Nucleus accumbens (tissue), 56 donors: ENCODE measurements at places on chromosomes 16 and 17.

DNA sequence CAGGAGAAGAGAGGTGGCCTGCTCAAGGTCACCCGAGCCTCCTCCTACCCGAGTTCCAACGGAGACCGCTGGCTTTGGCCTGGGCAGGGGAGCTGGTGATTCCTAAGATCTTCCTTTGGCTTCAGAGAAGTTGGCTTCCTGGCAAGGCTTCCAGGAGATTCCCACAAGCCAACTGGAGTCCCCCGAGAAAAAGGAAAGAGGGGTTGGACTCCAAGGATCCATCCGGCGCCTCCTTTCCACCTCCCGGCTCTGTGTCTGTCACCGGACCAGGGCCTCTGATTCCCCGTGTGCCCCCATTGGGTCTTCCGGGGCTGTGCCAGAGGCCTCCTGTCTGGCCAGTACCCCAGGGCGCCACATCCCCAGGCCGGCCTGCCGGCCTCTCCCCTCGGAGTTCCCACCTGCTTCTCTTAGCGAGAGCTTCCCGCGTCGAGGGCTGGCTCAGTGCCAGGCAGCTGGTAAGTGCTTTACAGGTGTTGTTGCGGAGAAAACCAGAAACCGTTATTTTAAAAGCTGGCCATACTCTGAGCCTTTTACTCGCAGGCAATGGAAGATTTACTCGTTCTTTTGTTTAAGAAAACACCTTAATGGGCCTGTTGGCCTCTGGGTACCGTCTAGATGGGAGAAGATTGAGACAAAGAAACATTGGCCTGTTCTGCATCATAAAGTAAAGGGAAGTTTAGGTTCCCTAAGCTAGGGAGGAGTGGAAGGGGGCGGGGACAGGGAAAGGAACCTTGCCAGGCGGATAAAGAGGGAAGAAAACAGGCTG lies 258.4 kb upstream of the SDK2 start:
- DNase-seq = no peak

- no peak for DNase-seq
These were observed 251.8 kb downstream of the IRF8 start for GRCh38 chr16:86150641-86151238.

- DNase-seq = no peak
These were observed 2.2 kb upstream of the ARL4D start for GRCh38 chr17:43396491-43397060.

GRCh38 chr17:42695500-42695899 lies 13.2 kb downstream of the CNTNAP1 start:
- no peak for DNase-seq

DNA sequence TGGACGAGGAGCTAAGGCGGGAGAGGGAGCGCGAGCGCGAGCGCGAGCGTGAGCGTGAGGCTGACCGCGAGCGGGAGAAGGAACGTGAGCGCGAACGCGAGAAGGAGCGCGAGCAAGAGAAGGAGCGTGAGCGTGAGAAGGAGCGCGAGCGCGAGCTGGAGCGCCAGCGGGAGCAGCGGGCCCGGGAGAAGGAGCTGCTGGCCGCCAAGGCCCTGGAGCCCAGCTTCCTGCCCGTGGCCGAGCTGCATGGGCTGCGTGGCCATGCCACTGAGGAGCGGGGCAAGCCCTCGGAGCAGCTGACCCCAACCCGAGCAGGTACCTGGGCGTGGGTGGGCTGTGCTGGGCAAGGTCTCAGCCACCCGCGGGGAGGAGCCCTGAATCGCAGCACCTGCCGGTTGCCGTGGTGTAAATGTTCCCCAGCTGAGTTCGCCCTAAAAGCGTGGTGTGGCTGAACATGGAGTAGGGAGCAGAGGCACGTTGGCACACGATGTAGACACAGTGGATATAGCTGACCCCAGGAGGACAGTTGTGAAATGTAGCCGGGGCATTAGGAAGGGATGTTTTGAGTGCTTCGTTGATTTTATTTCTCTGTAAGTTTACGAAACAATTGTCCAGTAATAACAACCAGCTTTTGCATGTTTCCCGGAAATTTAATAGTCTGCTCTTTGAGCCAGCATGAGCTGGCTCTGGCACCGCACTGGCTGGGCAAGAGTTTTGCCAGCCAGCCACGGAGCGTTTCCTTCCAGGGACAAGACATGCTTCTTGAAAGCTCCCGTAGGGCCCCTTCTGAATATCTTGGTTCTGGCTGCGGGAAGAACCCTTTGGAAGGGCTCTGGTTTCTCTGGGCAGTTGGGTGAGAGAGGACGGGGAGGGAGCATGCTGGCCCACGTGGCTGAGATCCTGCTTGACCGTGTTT lies 32.1 kb downstream of the GINS2 start:
- no peak for DNase-seq

DNA sequence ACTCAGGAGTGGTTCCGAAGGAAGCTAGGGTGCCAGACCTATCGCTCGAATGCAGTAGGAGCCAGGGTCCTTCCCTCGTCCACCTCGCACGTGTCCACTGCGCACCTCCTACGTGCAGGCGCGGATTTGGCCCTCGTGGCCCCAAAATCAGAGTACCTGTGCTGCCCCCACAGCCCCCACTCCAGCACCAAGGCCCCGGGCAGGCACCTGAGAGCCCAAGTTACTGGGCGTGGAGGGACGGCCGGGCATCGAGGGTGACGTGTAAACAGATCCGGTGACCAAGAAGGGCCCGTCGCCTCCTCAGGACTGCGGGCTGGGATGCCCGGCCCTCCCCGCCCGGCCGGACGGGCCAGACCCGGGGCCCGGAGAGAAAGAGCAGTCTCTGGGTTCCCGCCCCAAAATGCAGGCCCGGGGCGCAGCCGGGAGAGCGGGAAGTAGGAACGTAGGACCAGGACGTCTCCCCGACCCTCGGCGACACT lies 492 bp downstream of the SLC25A39 start:
- DNase-seq = no peak

DNA sequence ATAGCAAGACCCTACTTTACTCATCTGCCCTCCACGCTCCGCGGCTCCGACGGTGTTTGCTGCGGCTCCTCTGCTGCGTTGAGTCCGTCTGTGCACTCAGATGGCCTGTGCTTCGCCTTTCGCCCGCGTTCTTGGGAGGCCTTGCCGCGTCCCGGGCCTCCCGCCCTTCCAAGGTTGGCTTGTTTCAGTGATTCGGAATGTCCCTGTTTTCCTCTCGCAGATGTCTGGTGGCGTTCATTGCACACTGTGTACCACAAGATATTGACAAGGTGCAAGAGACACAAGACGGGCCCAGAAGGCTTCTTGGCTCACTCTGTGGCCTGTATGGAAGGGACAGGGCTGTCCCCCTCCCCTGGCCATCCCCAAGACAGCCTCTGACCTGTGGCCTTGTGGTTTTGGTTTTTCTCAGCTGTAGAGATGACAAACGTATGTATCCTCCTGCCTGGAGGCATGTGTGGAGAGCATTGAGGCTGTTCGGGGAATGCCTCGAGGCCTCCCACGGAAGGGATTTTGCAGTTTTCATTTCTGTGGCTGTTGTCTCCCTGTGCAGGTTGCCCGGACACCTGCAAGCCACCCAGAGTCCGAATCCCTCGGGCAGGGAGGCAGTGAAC lies 15.4 kb downstream of the MGRN1 start:
- DNase-seq = no peak

- no peak for DNase-seq
These were observed 57.4 kb downstream of the C16orf78 start for GRCh38 chr16:49431040-49431439.

DNA sequence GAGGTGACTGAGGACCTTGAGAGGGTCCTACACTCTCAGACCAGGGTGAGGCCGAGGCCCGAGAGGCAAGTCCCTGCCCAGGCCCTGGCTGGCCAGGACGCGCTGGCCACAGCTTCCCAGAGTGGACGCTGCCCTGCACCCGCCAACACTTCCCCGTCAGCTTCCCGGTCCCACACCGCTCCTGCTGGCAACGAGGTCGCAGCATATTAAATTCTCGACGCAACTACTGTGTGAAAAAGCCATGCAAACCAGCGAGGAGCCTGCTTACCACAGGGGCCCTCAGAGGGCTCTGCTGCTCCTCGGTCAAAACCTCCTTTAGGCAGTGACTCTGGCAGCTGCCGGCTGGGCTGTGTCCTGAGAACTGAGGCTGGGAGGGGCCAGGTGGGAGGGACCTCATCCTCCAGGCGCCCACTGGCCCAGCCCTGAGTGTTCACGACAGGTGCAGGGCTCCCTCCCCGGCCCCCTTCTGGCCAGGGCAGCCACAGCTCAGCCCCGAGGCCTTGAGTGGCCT lies 2.1 kb upstream of the TEX19 start:
- no peak for DNase-seq

- no peak for DNase-seq
These were observed 1.8 kb upstream of the ERN1 start for GRCh38 chr17:64131606-64132270.

GRCh38 chr17:72090108-72090507 lies 30.7 kb upstream of the SOX9 start:
- no peak for DNase-seq

DNA sequence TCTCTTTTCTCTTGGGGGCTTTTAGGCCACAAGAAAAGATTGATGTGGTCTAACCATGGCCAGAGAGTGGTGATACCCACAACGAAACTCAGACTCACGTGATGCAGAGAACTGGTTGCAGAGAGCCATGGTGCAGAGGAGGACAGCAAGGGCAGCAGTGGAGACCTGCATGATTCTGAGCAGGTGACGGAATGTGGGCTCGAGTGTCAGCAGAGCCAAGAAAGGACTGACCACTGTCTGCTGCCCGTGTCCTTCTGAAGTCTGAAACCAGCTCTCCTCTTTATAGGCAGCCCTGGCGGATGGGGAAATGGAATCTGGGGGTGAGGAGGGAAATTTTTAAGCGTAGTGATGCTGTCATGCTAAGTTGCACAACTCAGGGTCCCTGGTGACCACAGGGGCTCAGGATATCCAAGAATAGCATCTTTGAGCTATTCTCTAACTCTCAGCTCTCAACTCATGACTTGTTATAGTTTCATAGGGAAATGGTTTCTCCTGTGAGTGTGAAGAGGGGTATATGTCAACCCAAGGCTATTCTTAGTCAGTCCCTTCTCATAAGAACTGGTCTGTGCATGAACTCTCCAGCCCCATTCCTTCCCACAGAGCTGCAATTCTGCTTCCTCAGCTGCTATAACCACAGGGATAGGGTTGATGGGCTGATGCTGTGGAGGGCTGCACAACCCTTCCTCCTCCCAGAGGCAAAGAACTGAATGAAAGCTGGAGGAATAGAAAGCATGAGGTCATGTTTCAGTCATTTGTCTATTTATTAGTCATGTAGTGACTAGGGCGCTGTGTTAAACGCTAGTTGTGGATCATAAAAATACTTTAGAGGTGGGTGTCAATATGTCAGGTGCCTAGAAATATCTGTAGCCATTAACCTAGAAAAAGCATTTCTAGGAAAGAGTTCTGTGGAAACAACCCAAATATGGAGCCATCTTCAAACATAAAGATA lies at the start of gene CCL3:
TSS of gene CCL3 (minus strand) at position 256 of the 949 bp plus-strand sequence. CDS start at position 171, 85 bp downstream.
- no peak for DNase-seq

DNA sequence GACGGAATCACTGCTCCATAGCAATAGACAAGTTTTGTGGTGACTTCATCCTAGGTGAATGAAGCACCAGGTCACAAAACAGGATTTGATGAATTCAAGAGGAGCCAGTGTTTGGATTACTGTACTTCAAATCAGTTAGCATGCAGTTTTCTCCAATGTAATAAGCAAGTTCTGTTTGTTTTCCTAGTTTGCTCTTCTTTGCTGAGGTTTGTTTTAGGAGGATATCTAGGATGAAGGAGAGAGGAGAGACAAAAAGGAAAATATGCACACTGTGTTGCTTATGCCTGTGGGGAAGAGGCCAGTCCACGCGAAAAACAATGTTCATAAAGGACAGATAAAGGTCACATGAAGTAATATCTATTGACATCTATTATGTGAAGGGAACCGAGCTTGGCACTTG lies 9.0 kb downstream of the KRT37 start:
- no peak for DNase-seq

GRCh38 chr16:78180349-78180748 lies 80.9 kb downstream of the WWOX start:
- no peak for DNase-seq

DNA sequence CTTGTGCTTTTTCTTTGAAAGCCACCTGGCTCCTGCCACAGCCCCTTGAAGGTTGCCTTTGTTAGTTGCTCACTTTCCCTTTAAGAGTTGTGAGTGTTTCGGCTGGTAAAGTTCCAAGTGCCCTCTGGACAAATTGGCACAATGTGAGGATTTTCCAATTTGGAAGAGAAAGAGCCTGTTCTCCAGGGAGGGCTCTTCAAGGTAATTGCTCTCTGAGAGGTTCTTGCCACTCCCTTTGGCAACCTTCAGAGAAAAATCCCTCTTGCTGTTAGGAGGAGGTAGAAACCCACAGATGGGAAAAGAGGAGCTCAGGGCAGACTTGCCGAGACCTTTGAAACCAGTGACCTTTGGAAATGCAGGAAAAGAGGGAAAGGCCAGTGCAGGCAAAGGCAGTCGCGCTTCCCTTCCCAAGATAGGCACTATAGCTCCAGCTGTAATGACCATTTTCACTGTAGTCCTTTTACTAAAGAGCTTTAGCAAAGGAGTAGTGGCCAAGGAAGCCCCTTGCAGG lies 49.0 kb upstream of the AKAP1 start:
- DNase-seq = no peak

DNA sequence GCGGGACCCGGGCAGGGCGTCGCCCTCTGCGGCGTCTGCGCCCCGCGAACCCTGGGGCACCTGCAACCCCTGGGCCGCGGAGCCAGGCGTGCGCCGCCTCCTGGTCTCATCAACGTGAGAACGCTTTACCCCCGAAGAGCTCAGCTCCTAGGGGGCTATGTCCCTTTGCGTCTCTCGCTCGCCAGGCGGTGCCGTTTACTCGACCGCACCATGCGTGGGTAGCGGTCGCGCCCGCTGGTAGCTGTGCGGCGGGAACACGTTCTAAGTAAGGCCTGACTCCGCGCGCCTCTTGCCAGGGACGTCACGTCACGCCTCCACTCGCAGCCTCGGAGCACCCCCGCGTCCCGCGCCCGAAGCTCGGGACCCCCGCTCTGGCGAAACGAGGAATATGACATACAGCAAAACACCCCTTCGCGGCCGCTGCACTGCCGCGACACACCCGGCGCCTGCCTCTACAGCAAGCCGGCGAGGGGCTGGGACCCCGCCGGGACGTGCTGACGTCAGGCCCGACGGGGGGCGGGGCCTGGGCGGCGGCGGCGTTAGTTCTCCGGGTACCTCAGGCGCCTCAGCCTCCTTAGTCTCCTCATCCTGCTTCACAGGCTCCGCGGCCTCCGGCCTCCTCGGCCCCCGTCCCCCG lies at the start of gene RAB11FIP3:
TSS of gene RAB11FIP3 (plus strand) at position 568 of the 637 bp plus-strand sequence. CDS start 358 bp downstream, outside the sequence.
- peak; percentile 90 for DNase-seq

DNA sequence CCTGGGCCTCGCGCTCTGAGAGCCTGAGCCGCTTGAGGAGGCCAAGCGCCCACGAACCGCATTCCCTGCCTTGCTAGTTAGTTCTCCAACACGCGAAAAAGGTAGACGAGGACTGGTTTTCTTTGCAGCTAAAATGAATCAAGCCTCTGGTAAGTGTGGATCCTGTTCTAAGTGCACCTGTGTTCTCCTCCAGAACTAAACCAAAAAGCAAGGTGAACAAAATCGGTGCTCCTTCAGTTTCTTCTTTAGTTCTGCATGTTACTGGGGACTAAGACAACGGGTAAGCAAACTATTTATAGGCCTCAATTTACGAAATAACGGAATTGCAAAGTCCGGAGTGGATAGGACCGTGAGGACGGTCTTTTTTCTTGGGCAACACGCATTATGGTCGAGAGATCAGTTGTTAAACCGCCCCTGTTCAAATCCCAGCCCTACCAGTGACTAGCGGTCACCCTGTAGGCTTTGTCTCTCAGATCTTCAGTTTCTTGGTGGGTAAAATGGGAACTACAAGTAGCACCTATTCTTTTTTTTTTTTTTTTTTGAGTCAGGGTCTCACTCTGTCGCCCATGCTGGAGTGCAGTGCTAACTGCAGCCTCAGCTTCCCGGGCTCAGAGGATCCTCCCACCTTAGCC lies 993 bp upstream of the ANKRD11 start:
- no peak for DNase-seq
